Kidney (tissue), 22 donors: ENCODE measurements at places on chromosomes 3 and 15. TPM values are rescaled to one million over a fixed set of nuclear protein-coding genes. Genes with fewer than 3 reads are reported as not detected.

Gene RTP1
- total RNA-seq: not detected

Gene CKMT1A
- 15.1 TPM for total RNA-seq

Gene OR4F6
- total RNA-seq: not detected

Gene ZMYND10
- total RNA-seq: 14.2 TPM

Gene IL17RE
- 8.5 TPM for total RNA-seq

Gene POPDC2
- 3.2 TPM for total RNA-seq

Gene PAK6
- 11.9 TPM for total RNA-seq

Gene ST8SIA2
- total RNA-seq: 0.38 TPM

Gene CCDC13
- total RNA-seq: 5.3 TPM

Gene ACAN
- 10.3 TPM for total RNA-seq

Gene DZIP3
- total RNA-seq: 15.5 TPM

Gene GAP43
- total RNA-seq: 0.19 TPM

Gene SOX2
- 0.13 TPM for total RNA-seq

Gene TMCO5A
- total RNA-seq: not detected

Gene PPP1R14D
- total RNA-seq: not detected

Gene GABRR3
- total RNA-seq: not detected

Gene AP4E1
- 9.8 TPM for total RNA-seq

Gene CD86
- total RNA-seq: 6.3 TPM

Gene CAPN3
- total RNA-seq: 12.9 TPM

Gene INKA1
- total RNA-seq: 6.3 TPM

Gene GOLIM4
- 29.9 TPM for total RNA-seq

Gene HHLA2
- 5.1 TPM for total RNA-seq

Gene KLHL6
- 9.8 TPM for total RNA-seq

Gene THAP10
- total RNA-seq: 3.5 TPM

Gene IQCF5
- total RNA-seq: not detected

Gene CD96
- total RNA-seq: 9.5 TPM

Gene LTF
- total RNA-seq: 1,823 TPM

Gene PIF1
- 2.0 TPM for total RNA-seq

Gene PTX3
- 2.7 TPM for total RNA-seq

Gene PPCDC
- total RNA-seq: 16.3 TPM

Gene EPHA6
- total RNA-seq: 0.66 TPM

Gene EAF2
- 13.9 TPM for total RNA-seq

Gene CCDC32
- 34.4 TPM for total RNA-seq

Gene CD200R1
- total RNA-seq: 2.2 TPM

Gene HCLS1
- 102 TPM for total RNA-seq

Gene PGBD4
- total RNA-seq: 1.8 TPM

Gene ATP10A
- 6.8 TPM for total RNA-seq
